T-cell (primary cell): ENCODE measurements at places on chromosomes 4 and X. TPM values are rescaled to one million over a fixed set of nuclear protein-coding genes. Genes with fewer than 3 reads are reported as not detected.

Gene PCYT1B
- 0.06 TPM for total RNA-seq

Gene KCNIP4
- not detected for total RNA-seq

Gene FRG2
- not detected for total RNA-seq

Gene SHOX
- total RNA-seq, result not detected

Gene UGT2B11
- total RNA-seq, result not detected
